ENCODE measurements at places on chromosomes 13 and 19.

DNA sequence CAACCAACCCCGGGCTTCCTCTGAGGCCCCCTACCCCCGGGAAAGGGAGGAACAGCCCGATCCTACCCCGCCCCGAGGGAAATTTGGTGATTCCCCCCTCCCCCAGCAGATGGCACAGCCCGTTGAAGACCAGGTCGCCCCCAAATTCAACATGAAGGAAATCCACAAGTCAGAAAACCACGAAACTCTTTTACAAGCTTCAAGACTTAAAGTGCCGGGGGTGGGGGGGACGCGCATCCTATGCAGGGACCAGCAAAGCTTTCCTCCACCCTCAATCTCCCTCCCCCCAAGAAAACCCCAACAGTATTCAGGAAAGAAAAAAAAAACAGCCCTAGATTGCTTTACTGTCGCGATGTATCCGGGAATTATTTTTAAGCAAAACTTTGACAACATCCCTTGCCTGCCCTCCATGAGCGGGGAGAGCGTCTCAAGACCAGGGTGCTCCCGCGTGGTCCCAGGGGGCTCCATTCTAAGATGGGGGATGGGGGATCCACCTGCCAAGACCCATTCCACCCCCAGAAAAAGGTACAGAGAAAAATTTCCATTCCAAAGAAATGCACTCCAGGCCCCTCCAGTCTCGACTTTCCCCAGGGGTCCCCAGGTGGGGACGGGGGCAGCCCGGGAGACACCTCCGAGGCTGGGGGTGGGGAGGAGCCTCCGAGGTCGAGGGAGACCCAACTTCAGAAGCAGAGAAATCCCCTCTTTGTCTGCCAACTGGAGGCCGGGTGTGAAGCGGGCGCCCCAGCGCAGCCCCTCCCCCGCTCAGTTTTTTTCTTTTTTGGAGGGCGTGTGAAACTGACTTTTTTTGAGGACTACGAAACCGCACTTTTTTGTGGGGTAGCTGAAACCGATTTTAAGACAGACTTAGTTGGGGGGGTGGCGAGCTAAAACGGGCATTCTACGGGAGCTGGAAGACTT is 1.5 kb downstream of the TCF3 start:
- no peak for DNase-seq

DNA sequence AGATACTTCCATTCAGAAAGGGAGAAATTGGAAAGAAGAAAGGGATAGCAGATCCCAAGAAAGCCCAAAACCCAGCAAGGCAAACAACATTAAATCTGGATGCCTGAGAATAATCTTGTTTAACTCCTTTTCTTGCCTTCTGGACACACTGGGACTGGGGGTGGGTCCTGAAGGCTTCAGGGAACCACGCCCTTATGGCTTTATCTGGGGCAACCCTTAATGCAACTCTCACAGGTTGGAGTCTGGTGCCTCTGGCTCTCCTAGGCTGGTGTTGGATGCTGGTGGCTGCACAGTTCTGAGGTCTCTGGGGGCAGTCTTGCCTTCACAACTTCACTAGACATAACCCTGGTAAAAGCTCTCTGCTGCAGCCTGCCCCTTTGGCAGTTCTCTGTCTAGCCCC is 27.9 kb downstream of the PAN3 start:
- DNase-seq = no peak

GRCh38 chr13:39040206-39040605 is 1.9 kb downstream of the NHLRC3 start:
- DNase-seq = no peak

GRCh38 chr19:283395-283794 is 7.8 kb downstream of the PLPP2 start:
- no peak for DNase-seq

DNA sequence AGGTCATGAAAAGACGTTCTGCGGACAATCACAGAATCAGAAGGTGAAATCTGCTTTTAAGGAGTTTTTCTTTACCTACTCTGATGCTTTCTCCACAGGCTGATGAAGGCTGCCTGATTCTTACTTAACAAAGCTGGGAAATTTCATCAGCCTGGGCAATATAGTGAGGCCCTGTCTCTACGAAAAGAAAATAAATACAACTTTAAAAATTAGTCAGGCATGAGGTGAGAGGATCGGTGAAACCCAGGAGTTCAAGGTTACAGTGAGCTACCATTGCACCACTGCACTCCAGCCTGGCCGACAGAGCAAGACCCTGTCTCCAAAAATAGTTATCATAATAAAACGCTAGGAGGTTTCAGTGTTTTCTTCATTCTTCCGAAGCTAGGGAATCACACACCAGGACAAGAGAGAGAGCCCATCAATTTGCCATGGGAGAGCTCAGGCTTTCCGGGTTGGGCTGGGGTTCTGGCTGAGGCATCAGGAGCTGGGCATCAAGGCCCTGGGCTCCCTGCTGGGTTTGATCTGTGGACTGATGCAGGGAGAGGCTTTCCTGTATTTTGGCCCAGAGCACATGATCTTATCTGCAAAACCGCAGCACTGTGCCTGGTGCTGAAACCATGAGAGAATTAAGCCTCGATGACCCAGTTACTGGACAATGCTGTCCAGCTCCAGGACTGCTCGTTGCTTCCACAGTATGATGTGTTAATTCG is 25.1 kb upstream of the CEBPG start:
- no peak for DNase-seq

GRCh38 chr19:19338082-19338481 is 17.5 kb downstream of the MAU2 start:
- no peak for DNase-seq

DNA sequence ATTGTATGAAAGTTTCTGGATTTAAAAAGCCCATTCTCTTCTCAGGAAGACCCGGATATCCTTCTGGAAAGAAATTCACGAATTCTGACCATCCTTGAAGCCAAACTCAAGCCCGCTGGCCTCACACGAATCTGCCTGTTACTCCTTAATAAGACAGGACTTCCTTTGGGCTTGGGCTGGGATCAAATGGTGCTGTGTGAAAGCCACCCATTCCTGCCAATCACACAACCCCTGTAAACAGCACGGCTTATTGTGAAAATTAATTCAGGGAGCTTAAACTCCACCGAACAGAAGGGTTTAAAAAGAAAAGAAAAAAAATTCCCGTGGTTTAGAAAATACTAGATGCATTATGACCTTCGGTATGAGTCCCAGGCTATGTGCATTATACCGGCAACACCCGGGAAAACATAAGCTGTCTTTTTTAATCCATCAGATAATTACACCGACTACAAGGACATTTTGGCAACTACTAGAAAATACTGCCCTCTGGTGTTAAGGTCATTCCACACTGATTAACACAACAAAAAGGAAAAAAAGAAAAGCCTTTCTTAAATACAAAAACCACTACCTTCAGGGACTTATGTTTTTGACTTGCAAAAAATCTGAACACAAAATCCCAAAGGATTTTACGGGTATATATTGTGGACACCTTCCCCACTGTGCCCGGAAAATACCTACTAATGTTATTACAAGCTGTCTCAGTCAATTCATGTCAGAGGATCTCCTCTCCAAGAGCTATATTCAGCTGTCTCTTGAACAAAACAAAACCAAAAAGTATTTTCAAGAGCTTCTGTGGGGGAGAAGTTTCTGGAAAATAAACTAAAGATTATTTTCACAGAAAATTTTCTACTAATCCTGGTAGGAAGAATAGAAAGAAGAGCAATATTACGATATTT is 76.0 kb upstream of the LSM14A start:
- DNase-seq = no peak

GRCh38 chr19:15453906-15454860 is 4.4 kb upstream of the WIZ start:
- DNase-seq = no peak

- no peak for DNase-seq
Measured at GRCh38 chr19:49336482-49337266, 1.5 kb downstream of the CD37 start.

DNA sequence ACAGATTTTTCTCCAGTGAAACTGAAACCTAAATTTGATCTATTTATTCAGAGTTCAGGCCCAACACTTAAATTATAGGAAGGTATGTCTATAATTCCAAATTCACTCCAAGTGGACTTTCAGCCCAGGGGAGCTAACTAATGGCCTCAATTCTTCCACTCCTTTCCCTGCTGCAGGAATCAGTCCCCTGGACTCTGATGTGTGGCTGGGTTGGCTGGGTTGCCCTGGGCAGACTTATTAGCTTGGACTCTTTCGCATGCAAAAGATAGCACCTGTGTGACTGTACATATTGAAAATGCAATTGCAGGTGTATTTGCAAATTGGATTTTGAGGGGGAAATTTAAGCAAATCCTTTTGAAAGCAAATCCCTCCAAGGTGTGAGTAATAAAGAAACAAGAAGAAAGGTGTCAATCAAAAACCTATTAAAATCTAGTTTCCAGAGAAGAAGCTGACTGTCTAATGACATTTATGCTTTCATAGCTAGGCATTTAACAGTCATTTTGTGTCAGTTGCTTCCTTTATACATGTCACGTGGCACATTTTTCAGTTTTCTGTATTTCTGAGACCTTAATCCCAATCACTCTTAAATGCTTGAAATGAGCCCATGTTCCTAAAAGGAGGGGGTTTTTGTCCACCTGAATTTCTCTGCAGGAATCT is 42.7 kb downstream of the KLF5 start:
- DNase-seq = no peak

- no peak for DNase-seq
Measured at GRCh38 chr13:97191615-97192014, 30.5 kb upstream of the MBNL2 start.

DNA sequence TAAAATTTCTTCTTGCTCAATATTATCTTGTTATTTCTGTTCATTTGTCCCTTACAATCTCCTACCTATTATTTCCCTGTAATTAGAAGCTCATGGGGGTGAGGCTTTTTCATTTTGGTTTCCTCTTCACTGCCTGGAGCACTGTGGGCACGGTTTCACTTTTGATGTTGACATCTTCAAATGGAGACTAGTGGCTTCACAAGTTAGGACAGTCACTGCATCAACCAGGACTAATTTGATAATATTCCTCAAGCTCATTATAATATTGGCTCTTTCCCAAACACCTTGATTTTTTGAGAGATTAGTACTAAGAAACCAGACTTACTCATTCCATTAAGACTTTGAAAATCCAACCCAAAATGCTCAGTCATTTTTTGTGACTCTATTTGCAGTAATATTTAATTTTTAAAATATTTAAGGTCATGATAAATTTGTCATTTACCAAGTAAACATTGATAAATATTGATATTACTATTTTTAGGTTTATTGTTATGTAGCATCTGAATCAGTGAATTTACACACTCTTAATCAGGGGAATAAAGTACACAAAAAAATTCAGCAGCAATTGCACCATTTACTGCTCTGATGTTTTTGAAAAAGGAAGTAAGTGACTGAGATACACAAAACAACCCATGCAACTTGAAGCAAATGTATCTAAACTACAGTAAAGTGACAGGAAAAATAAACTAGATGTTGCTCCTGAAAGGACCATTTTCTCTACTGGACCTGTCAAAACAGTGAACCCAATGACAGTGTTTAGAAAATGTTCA is 28.8 kb upstream of the RCBTB2 start:
- no peak for DNase-seq

GRCh38 chr13:113534236-113534860 is 43.8 kb upstream of the DCUN1D2 start:
- no peak for DNase-seq

- no peak for DNase-seq
Measured at GRCh38 chr13:100817928-100818327, 143.3 kb upstream of the TMTC4 start.

DNA sequence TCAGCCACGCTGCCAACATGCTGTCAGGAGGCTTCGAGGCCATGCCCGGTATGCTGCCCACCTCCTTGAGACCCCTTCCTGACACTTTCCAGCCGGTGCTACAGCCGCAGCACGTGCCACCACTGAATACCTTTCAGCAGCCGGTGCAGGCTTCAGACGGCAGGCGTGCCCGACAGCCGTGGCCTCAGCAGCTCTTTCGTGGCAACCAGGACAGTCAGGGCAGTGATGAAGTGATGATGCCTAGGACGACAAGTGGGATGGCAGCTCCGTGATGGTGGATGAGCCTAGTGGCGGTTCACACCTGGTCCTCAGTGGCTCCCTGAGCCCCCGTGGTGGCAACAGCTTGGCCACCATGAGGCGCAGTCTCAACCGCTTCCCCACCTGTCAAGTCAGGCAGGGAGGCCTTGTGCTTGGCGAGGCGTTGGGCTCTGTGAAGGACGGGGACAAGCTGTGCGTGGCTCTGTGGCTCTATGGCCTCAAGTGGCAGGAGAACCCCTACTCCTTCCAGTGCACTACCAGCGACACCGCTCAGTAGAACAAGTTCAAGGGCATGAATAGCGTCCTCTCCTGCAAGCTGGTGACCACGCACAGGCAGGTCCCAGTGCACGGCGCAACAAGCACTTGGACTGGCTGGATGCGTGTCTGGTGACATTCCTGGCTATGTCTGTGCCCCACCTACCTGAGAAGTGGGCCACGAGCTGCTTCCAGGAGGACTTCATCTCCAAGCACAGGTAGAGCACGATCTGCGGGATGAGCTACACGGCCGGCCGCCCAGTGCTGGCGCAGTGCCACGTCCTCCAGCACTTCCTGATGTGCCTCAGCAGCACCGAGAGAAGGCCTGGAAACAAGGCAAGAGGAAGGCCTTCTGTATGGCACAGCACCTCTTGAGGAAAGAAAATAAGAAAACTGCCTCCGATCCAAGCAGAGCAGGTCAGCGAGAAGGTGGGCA is 18.2 kb upstream of the ZNF14 start:
- DNase-seq = no peak

DNA sequence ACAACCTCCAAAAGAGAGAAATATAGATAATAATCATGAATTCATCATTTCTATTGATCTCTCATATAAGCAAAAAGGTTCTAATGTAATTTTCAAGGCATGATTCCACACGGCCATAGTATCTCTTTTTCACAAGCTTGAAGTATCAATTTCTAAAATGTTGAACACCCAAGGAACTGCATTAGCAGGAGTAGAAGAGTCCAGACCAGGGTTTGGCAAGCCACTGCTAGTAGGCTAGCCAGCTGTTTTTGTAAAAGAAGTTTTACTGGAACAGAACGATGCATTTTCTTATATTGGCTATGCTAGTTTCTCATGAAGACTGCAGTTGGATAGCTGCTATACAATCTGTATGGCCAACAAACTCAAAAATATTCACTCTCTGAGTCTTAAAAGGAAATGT is 481.5 kb upstream of the MIR17HG start:
- no peak for DNase-seq

DNA sequence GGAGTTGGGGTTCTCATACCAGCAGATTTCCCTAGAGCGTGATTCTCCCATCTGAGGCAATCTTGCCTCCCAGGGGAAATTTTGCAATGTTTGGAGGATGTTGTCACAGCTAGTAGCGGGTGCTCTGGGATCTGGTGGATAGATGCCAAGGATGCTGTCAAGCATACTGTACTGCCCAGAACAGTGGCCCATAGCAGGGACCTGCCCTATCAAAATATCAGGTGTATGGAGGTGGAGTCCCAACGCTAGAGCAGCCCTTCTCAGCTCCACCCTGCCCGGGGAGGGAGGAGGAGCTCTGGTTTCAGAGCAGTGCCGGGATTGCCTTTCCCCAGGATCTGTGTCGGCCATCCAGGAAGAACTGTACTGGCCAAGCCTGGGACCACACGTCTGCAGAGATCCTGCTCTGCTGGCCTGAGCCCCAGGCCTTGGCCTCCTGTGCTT is 10.9 kb upstream of the QTRT1 start:
- DNase-seq = peak; percentile 16

DNA sequence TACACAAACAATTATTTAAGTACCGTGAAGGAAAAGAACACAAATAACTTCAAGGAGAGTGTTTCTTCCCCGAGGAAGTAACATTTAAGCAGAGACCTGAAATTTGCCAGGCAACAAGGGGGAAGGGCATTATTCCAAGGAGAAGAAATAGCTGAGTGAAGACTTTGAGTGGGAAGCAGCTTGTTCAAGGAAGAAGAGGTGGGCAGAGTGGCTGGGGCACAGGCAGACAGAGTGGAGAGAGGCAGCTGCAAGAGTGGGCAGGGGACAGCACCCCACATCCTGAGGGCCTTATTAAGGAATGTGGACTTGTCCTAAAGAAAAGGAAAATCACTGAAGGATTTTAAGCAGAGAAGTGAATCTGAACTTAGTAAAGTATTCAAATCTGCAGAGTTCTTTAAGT is 4.7 kb upstream of the DCLK1 start:
- no peak for DNase-seq

All from fibroblast of skin of left quadriceps (primary cell).